A549 treated with RU486 at 1 μM for 4 hours (cell line): ENCODE measurements at places on chromosomes 13 and 19. TPM values are rescaled to one million over a fixed set of nuclear protein-coding genes. Genes with fewer than 3 reads are reported as not detected.

FCGBP gene
- 0.45 to 1.3 TPM (median 0.84 TPM) in 5 replicates for total RNA-seq

GZMM gene
- 0.23 to 0.66 TPM (median 0.51 TPM) in 4 of 5 replicates, not detected in the other for total RNA-seq

STAP2 gene
- not detected in 5 replicates for total RNA-seq

BCAM gene
- 60.0 to 93.5 TPM (median 80.5 TPM) in 5 replicates for total RNA-seq

BRME1 gene
- 0.16 to 0.62 TPM (median 0.39 TPM) in 5 replicates for total RNA-seq

CD70 gene
- 13.5 to 28.3 TPM (median 24.8 TPM) in 5 replicates for total RNA-seq

ITGBL1 gene
- 0.97 to 1.8 TPM (median 1.6 TPM) in 5 replicates for total RNA-seq

IGFL3 gene
- 0.27 to 0.32 TPM in 2 of 5 replicates, not detected in the others for total RNA-seq

SYDE1 gene
- total RNA-seq = 11.5 to 18.5 TPM (median 14.0 TPM) in 5 replicates

SELENOW gene
- 88.7 to 160 TPM (median 151 TPM) in 5 replicates for total RNA-seq

NOTCH3 gene
- total RNA-seq = 6.8 to 10.3 TPM (median 8.6 TPM) in 5 replicates

ERICH6B gene
- not detected in 5 replicates for total RNA-seq

KISS1R gene
- 0.23 to 0.88 TPM (median 0.29 TPM) in 5 replicates for total RNA-seq

FXYD1 gene
- total RNA-seq = 0.37 TPM in 1 of 5 replicates, not detected in the others

GPR12 gene
- total RNA-seq = not detected in 5 replicates

DKKL1 gene
- total RNA-seq = 0.37 to 1.0 TPM (median 0.48 TPM) in 5 replicates
